ENCODE measurements at places on chromosomes 13 and 19. TPM values are rescaled to one million over a fixed set of nuclear protein-coding genes. Genes with fewer than 3 reads are reported as not detected.

CRB3 gene
- total RNA-seq = 2.7 TPM

KIR3DL2 gene
- total RNA-seq = not detected

C13orf42 gene
- total RNA-seq = not detected

WDR88 gene
- not detected for total RNA-seq

RFPL4A gene
- total RNA-seq = 2.5 TPM

CYP4F11 gene
- total RNA-seq = not detected

SLC10A2 gene
- total RNA-seq = not detected

HSPBP1 gene
- 27.5 TPM for total RNA-seq

LILRA5 gene
- not detected for total RNA-seq

GRCh38 chr19:23882493-23882892, 32.2 kb upstream of the ZNF726 start:
- DNase-seq = no peak

DNA sequence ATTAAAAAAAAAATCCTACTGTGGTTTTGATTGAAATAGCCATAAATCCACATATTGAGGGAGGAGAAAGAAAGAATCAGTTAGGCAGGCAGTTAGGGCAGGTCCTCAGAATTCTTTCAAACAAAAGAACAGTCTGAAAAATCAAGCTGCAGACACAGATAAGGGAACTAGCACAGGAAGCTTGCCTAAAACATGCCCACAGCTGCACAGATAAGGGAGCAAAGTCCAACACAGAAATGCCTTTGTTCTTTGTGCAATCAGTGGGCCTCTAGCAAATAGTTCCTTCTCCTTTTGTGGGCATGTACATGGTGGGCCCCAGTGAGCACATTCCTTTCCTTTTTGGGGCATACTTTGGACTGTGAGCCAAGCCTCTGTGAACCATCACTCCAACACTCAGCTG, 42.7 kb downstream of the UTP14C start:
- no peak for DNase-seq

GRCh38 chr13:88802886-88803285, 1131.7 kb downstream of the SLITRK5 start:
- DNase-seq = no peak

GRCh38 chr13:64529874-64530485, 2700.2 kb downstream of the PCDH9 start:
- peak; percentile 7 for DNase-seq

DNA sequence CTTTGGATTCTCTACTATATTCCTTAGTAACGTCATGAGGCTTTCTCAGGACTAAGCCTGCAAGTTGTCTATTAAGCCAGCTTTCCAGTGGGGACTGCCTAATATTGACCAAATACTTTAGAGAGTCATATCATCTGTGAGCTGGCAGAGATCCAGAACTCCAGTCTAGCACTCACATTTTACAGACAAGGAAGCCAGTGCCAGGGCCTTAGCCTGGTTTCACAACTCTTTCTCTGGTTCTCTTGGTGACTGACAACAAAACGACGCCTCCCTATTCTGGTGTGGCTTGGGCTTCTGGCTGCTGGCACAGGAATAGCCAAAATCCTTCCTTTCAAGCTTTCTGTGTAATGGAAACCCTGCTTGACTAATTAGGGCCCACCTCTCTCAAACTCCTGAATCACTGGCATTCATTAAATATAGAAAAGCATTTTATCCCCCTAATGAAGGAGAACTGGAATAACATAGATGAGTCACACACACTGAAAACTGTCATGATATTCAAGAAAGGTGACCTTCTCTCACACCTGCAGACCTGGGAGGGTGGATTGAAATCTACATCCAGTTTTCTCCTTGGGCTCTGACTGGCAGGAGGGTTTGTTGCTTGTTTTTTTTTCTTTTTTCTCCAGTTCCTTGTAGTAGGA, 75.2 kb upstream of the UBL3 start:
- peak; percentile 88 for DNase-seq

- DNase-seq = no peak
These were observed 21.5 kb downstream of the PEX11G start for GRCh38 chr19:7467009-7467989.

- DNase-seq = no peak
These were observed 9.9 kb downstream of the LTBP4 start for GRCh38 chr19:40611096-40611495.

- DNase-seq = no peak
These were observed 6.7 kb upstream of the PGPEP1 start for GRCh38 chr19:18333680-18334079.

- DNase-seq = no peak
These were observed 25.0 kb downstream of the KLF2 start for GRCh38 chr19:16349551-16350152.

DNA sequence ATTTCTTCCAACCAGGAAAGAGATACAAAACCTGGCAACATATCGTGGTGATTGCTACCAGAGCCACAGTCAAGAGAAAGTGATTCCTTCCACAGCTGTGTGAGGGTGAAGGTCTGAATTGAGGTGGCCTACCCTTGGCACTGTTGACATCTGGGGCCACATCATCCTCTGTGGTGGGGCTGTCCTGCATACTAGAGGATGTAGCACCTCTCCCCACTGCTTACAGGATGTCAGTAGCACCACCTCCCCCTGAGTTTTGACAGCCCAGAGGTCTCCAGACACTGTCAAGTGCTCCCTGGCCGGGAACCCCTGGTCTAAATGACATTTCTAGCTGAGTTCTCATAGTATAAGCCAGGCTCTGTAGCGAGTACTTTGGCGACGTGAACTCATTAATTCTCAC, 15.5 kb downstream of the PTGER1 start:
- no peak for DNase-seq

GRCh38 chr13:112651311-112651710, 38.5 kb upstream of the ATP11A start:
- DNase-seq = no peak

DNA sequence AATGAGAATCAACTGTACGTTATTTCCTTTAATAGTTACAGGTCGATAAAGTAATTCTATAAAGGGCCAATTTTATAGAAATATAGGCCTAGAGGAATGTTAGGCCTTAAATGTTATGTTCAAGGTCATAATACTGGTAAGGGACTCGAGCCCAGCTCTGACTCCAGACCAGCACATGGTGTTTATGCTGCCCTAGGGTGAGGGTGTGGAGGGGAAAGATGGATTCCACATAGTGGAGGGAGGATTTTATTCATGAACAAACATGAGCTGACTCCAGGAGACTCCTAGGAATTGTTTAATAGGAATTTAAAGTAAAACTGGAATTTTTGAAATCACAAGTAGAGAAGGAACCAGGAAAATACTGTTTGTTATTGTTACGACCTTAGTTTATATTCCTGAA, 139.9 kb downstream of the LACC1 start:
- no peak for DNase-seq

- DNase-seq = no peak
These were observed 193.8 kb downstream of the FOXO1 start for GRCh38 chr13:40472427-40473220.

- DNase-seq = peak; percentile 32
These were observed 109.2 kb upstream of the SLC7A1 start for GRCh38 chr13:29704648-29705047.

All from tongue (tissue), 3 donors.